ENCODE measurements at places on chromosomes 2 and 18.

DNA sequence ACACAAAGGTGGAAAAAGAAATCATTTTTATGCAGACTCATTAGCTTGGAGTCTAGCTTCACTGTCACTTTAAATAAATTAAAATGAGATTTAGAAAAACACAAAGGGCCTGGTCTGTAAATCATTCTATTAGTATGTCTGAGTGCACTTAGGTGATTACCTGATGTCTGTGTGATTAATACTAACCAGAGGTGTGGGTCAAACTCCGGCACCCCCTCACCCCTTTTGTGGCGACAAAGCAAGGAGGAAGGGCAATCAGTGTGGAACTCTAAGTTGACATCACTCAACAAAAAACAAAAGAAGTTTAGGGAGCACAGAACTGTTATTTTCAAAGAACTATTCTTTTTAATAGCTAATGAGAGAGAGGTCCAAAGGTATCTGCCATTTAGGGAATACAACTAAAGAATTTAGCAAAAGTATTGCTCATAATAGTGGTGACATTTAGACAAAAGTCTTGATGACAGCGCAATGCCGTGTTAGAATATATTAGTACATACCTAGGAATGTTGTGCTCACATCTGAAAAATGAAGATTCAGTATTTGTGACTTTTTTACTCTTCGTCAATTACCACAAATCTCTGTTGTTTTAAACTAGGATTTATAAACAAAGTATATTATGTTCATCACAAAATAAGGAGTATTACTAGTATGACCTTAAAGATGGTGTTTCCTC is 66.3 kb downstream of the ZEB2 start:
- H3K4me1 ChIP-seq, result no peaks in the 10 kb centered on the region
- no peak for DNase-seq
- no peaks in the 10 kb centered on the region for H3K36me3 ChIP-seq
- H3K27ac ChIP-seq, result no peak overlapping the region

- no peak for DNase-seq
- H3K4me1 ChIP-seq, result no peaks in the 10 kb centered on the region
- H3K27me3 ChIP-seq, result no peaks in the 10 kb centered on the region
These were observed 185.4 kb upstream of the DLGAP1 start for GRCh38 chr18:4640349-4641012.

- no peak overlapping the region for H3K4me3 ChIP-seq
- H3K4me1 ChIP-seq, result peaks cover 5% of the 10 kb centered on the region
- no peaks in the 10 kb centered on the region for H3K27me3 ChIP-seq
- H3K27ac ChIP-seq, result no peak overlapping the region
- H3K36me3 ChIP-seq, result no peaks in the 10 kb centered on the region
These were observed 123.0 kb downstream of the RTN4 start for GRCh38 chr2:54927085-54927750.

DNA sequence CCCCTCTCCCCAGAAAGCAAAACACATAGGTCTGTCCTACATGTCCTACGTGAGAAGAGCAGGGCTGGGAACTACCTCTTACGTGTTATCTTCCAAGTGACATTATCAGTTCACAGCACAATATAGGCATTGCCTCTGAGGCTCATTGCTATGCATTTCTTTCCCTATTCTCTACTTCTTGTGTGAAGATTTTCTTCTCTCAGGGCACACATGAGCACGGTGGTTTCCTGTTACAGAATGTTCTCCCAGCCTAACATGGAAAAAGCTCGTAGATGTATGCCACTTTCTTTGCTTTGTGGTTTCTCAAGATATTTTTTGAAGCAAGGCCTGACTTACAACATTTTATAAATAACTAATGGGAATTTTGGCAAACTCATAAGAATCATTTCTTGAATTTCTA is 19.4 kb upstream of the DSC3 start:
- H3K27me3 ChIP-seq, result no peaks in the 10 kb centered on the region
- no peak overlapping the region for H3K4me3 ChIP-seq
- H3K36me3 ChIP-seq, result no peaks in the 10 kb centered on the region
- H3K27ac ChIP-seq, result no peak overlapping the region

DNA sequence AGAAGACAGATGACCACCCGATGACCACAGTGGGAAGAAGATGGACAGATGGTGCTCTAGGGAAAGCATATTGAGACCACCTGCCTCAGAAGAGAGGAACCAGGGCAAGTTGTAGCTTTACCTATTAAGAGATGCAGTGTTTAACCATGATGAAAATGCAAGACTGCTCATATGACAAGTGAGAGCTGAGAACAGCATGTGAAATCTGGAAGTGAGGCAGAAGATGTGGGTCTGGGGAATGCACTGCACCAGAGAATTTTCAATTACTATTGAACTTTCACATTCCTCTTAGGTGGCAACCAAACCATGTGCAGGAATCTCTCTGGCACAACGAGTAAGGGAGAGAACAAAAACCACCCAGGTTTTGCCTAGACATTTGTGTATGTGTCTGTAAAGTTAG is 184.8 kb upstream of the CRIM1 start:
- H3K36me3 ChIP-seq, result no peaks in the 10 kb centered on the region
- DNase-seq, result no peak
- H3K4me1 ChIP-seq, result no peaks in the 10 kb centered on the region

- no peaks in the 10 kb centered on the region for H3K4me1 ChIP-seq
- no peak within 1 kb of the TSS for H3K4me3 ChIP-seq
- no peak within 1 kb of the TSS for H3K27ac ChIP-seq
- no peaks in the 10 kb centered on the region for H3K36me3 ChIP-seq
- no peaks in the 10 kb centered on the region for H3K27me3 ChIP-seq
These were observed at the start of gene RFTN2 for GRCh38 chr2:197675246-197675645. RFTN2 (minus strand) TSS chr2:197675587; CDS start chr2:197675458, 129 bp downstream.

DNA sequence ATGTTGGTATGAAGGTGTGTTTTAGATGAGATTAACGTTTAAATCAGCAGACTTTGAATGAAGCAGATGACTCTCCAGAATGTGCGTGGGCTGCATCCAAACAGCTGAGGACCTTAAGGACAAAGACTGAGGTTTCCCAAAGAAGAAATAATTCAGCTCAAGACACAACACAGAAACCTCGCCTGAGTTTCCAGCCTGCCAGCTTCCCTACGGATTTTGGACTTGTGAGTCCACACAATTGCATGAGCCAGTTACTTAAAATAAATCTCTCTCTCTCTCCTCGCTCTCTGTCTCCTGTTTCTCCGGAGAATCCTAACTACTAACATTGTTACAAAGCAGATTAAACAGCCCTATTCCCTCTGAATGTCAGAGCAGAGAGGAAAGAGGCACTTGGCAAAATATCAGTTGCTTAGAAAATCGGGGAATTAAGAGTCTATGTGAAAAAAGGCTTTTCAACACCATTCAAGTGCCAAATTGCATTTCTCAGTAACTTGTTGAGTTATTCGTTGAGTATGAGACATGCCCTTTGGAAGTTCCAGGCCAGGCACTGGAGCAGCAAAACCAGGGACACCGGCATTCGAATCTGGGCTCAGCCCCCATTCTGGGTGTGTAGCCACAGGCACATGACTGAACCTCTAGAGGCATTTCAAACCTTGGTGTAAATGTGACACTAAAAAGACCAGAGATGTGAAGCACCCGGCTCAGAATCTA is 174.6 kb upstream of the PID1 start:
- no peaks in the 10 kb centered on the region for H3K36me3 ChIP-seq
- no peak for DNase-seq
- H3K4me1 ChIP-seq, result peaks cover 18% of the 10 kb centered on the region
- H3K27ac ChIP-seq, result peak overlapping the region; percentile 83

DNA sequence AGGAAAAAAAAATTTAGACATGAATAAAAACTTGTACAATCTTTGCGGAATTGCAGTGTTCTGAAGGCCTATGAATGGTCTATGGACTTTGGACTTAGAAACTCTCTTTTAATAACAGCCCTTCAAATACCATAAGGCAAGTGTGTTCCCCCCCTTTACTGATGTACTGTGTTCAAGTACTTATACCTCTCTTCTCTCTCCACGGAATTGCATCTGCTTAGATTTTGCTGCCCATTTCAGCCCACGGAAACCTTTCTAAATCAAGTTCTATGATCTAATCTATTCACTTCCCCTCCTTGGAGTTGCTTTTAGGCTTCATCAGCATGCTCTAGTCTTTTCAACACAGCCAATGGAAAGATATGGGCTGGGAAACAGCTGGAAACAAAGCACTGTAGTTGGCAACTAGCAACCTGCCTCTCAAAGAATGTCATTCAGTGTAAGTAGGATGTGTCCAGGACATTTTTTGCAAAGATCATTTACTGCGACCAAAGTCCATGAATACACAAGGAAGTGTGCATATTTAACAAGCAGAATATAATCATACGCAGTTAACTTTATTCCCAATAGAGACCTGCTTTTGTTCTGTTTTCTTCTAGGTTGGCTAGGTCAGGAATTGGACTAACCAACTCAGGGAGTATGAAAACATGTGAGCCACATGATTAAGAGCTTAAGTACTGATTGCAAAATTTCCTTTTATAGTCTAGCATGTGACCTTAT is 58.0 kb downstream of the SLC40A1 start:
- H3K27me3 ChIP-seq, result no peaks in the 10 kb centered on the region
- H3K4me3 ChIP-seq, result no peak overlapping the region
- H3K4me1 ChIP-seq, result no peaks in the 10 kb centered on the region
- H3K27ac ChIP-seq, result no peak overlapping the region
- H3K36me3 ChIP-seq, result no peaks in the 10 kb centered on the region
- DNase-seq, result no peak

DNA sequence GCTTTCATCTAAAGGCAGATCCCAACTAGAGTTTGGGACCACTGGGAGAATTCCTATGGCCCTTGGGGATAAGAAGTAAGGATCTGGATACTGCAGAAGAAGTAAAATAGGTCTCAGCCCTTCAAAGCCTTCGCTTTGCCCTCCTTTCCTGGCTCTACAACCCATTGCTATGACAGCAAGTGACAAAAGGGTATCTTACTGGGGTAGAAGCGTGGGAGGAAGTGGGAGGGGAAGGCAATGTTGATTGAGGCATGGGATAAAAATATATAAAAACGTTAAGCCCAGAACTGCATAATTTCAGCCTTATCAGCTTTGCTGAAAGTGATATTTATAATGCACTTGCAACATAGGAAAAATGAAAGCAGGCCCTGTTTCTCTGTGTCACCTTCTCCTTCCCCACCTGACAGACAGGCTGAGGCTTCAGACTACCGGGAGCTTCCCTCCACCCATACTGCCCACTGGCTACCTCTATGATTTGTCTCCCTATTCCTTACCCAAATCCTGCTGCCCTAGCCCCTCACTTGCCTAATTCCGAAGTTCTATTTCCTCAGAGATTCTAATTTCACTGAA is 14.9 kb upstream of the SOS1 start:
- H3K4me1 ChIP-seq, result peaks cover 3% of the 10 kb centered on the region
- no peaks in the 10 kb centered on the region for H3K27me3 ChIP-seq
- no peak for DNase-seq
- no peaks in the 10 kb centered on the region for H3K36me3 ChIP-seq
- no peak overlapping the region for H3K4me3 ChIP-seq

DNA sequence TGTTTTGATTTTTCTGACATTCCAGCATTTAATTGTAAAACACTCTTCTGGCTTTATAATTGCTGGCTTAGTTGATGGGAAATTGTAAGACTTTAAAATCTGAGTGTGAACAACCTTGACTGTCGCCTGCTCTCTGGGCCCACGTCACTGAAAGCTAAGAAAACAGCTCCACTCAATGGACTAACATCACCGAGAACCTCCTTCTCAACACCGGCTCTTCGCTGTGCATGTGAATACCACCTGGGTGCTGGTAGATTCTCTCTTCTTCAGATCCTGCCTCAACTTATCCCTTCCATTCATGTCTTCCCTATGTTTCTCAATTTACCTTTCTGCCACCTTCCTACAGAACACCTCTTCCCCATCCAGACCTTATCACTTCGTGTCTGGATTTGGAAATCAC is 523.1 kb upstream of the ID2 start:
- H3K4me3 ChIP-seq, result no peak overlapping the region
- no peak overlapping the region for H3K27ac ChIP-seq
- no peaks in the 10 kb centered on the region for H3K27me3 ChIP-seq
- H3K4me1 ChIP-seq, result no peaks in the 10 kb centered on the region
- H3K36me3 ChIP-seq, result no peaks in the 10 kb centered on the region
- no peak for DNase-seq

GRCh38 chr18:10304853-10305252 is 149.6 kb upstream of the APCDD1 start:
- no peak for DNase-seq
- H3K4me3 ChIP-seq, result no peak overlapping the region
- no peak overlapping the region for H3K27ac ChIP-seq
- no peaks in the 10 kb centered on the region for H3K27me3 ChIP-seq
- peaks cover 3% of the 10 kb centered on the region for H3K4me1 ChIP-seq
- no peaks in the 10 kb centered on the region for H3K36me3 ChIP-seq

DNA sequence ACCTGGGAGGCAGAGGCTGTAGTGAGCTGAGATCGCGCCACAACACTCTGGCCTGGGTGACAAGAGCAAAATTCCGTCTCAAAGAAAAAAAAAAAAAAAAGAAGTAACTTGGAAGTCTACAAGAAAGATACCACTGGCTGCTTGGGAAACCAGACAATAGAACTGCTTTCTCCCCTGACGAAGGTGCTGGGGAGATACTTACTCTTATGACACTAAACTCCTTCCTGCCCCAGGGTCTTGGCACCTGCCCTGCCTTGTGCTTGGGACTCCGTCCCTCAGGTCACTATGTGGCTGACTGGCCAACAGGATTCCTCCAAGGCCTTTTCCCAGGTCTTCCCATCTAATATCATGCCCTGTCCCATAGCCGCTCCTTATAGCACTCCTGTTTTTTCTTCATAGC is 30.7 kb downstream of the INPP5D start:
- H3K36me3 ChIP-seq, result no peaks in the 10 kb centered on the region
- H3K27ac ChIP-seq, result no peak overlapping the region
- no peaks in the 10 kb centered on the region for H3K4me1 ChIP-seq
- no peaks in the 10 kb centered on the region for H3K27me3 ChIP-seq
- no peak overlapping the region for H3K4me3 ChIP-seq
- no peak for DNase-seq

DNA sequence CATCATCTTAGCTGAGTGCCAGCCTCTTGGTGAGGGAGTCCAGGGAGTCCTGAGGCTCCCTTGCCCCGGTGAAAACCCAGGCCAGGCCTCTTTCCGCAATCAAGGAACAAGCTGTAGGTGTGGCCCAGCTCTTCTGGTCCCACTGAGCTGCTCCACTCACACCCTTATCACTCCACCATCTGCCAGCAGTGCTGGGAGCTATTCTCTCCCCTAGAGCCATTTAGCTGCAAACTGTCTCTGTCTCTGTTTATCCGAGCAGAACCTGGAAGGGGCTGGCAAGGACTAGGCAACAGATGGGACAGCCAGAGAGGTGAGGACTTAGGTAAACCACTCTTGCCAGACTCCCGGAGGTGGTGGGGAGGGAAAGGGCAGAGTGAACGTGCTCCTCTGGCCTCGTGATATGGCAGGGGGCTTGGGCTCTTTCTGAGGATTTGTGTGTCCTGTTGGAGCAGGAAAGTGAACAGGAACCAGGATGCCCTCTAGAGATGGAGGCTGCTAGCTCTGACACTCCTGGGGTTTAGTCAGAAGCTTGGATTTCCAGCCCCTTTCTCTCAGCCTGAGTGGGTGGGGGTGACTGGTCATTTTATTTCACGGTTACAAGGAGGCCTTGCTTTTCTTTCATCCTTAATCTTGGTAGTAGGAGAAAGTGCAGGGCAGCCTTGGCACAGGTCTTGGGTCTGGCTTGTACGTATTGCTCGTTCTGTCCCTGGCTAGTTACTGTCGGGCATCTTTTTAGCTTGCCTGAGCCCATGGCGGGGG is 19.6 kb downstream of the B3GNT2 start:
- no peaks in the 10 kb centered on the region for H3K27me3 ChIP-seq
- peaks cover 19% of the 10 kb centered on the region for H3K4me1 ChIP-seq
- H3K27ac ChIP-seq, result no peak overlapping the region
- H3K36me3 ChIP-seq, result no peaks in the 10 kb centered on the region
- no peak overlapping the region for H3K4me3 ChIP-seq

All from RWPE2 (cell line).